T-cell (primary cell): ENCODE measurements at places on chromosomes 2 and 18. TPM values are rescaled to one million over a fixed set of nuclear protein-coding genes. Genes with fewer than 3 reads are reported as not detected.

GRCh38 chr2:44098050-44098449 lies 70.6 kb upstream of the PPM1B start:
- DNase-seq, result no peak

The NMUR1 gene
- total RNA-seq, result 3.0 TPM

- DNase-seq, result no peak
Observed at GRCh38 chr2:96485350-96485749, 19.8 kb downstream of the NEURL3 start.

DNA sequence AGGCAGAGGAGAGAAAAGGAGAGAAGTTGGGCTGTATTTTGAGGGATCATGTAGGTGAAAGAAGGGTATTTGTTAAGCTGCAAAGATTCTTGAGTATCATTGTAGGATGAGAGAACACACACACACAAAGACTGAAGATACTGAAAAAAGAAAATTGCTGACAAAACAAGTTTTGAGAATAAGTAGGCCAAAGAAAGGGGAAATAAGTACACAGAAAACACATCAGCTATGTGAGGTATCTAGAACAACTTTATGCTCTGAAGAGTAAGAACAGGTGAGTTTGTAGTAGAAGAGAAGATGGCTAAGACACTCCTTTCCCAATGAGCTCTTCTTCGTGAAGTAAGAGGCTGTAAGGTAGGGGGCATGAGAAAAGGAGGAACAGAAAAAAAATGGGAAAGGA lies 28.2 kb downstream of the METTL8 start:
- DNase-seq, result no peak

- DNase-seq, result no peak
Observed at GRCh38 chr18:48621815-48622555, 83.2 kb downstream of the CTIF start.

The SCYGR4 gene
- total RNA-seq, result not detected

GRCh38 chr2:170703776-170704476 lies 11.2 kb upstream of the SP5 start:
- no peak for DNase-seq
